HL-60 (cell line): ENCODE measurements at places on chromosomes 3 and 15.

DNA sequence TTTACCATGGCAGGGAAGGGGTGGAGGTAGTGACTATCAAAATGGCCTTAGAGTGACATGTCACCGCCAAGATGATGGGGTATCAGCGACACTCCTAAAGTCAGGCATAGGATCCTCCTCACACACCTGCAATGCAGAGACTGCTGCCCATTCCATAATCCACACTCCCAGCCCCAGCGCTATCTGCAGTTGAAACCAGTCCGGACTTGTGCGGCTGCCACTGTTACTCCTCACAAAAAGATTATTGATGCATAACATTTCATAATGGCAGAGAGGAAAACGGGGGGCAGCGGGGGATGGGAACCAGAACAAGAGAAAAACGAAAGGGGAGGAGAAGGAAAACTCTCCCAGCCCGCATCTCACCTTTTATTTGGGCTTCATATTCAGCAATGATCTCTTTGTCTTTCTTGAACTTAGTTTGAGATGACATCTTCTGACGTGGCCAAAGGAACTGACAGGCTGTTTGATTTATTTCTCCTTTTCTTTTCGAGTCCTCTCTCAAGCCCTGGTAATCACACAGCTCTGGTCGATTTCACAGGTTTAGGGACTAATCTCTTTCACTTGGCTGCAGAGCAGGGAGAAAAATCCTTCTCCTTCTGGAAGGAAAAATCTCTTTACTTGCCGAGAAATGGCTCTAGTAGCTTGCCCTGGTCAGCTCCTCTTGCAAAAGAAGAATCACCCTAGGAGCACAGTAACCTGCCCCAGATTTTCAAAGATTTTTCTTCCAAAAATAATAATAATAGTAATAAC is 749 bp downstream of the SRGAP3 start:
- no peak for DNase-seq

GRCh38 chr3:187400756-187401155 is 32.6 kb downstream of the RTP4 start:
- DNase-seq, result no peak

- no peak for DNase-seq
Measured at GRCh38 chr3:53342353-53342752, 5.0 kb downstream of the DCP1A start.

DNA sequence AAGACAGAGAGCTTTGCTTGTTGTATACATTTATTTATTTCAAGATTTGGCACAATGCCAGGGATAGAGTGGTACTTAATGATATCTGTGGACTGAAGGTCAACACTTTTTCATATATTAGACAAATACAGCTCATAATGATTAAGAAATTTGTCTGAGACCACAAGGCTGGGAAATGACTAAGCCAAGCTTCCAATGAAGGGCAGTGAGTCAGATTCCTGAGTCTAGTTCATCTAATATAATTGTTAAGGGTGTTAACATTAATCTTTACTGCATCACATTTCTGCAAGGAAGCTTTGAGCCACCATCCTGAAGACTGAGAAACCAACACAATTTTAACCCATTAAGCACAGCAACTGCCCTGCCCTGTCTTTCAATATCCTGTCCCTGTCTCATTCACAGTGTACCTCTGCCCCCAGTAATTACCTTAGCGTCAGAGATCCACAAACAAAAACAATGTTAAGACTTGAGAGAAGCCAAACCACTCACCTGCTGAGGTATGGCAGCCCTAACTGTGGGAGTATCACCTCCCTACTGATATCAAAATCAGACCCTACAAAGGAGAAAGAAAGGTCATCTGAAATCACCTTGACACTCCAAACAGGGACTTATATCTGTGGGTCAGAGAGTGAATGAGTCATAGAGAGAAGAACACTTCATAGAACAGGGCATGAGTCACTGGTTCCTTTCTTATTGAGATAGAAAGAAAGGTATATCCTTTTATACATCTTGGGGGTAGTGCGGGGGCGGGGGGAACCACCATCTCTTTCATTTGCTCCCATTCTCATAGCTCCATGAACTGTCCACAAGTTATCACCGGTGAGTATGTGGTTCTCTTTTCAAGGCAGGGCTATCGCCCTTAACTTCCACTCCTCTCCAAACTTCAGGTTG is 74.7 kb downstream of the MAGI1 start:
- no peak for DNase-seq

GRCh38 chr3:38630606-38631005 is 18.9 kb downstream of the SCN5A start:
- DNase-seq, result no peak

DNA sequence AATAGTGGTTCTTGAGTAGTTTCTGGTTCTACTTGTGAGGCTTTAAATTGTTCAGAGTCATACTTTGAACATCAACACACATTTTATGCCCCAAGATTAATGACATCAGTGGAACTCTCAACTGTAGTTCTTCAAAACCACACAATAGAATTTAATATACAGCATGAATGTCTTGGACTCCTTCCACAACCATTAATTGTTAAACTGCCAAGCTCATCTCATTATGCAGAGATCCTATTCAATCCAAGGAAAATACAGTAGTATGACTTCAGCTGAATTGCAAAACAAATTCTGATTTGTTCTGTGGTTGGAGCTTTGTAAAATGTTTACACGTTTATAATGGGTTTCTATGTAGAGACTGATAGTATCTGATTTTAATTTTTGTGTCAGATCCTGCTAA is 199.2 kb upstream of the SLC2A2 start:
- no peak for DNase-seq

DNA sequence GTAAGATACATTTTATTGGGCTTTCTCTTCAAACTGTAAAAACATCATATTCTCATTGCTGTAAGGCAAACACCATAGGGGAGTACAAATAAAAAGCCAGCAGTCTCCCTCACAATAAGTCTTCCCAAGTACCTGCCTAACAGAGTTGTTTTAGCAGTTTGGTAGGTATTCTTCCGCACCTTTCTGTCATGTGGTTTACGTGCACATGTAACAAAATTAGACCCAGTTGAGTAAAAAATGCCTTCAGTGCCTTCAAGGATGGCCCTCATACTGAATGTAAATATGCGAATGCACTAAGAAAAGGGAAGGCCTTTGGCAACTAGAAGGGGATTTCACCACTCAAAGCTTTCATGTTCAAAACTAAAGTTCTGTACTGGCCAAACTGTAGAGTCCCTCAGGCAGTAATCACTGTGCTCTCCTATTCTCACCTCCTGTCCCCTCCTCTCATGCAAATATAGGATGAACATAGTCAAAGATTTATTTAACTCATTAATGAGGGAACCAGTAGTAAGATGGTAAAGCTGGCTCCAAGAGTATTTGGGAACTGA is 26.4 kb downstream of the USP3 start:
- DNase-seq, result no peak

DNA sequence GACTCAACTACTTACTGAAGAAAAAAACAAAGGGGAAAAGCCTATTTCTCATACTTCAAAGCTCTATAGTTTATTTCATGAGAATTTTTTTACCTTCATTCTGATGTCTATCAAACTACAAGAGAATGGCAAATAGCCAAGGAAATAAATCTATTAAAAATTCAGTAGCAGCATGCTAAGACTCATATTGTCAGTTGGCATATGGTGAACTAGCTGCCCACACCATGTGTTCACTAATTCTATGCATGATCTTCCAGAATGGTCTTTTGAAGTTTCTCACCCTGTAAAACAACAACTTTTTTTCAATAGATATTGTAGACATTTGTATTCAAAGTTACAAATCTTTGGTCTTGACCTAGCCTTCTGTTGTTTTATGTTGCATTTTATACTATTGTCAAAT is 386.2 kb downstream of the RSL24D1 start:
- DNase-seq, result no peak

DNA sequence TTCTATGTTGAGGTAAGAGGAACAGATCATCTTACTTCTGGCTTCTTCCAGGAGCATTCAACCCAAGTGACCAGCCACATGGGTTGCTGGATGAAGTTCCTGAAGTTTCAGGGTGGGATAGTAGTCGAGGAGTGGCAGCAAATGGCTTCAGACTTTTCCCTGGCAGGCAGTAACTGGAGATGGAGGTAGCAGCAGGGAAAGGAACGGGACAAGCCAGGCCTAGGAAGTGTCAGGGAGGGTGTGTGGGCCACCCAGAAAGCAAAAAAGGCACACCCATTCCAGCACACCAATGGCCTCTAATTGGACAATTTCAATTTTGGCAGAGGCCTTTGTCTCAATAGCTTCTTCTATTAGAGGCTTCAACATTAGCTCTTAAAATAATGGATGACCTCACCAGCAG is 498.6 kb upstream of the ATP11B start:
- DNase-seq, result no peak

- no peak for DNase-seq
Measured at GRCh38 chr3:184479426-184480126, 82.0 kb upstream of the EPHB3 start.

- no peak for DNase-seq
Measured at GRCh38 chr15:27382361-27383025, 411.5 kb downstream of the GABRG3 start.

- peak; percentile 94 for DNase-seq
Measured at GRCh38 chr3:5195605-5196004, 8.1 kb downstream of the EDEM1 start.

- DNase-seq, result no peak
Measured at GRCh38 chr3:139794469-139795265, 116.9 kb upstream of the NMNAT3 start.

GRCh38 chr3:117892431-117892841 is 1142.2 kb downstream of the IGSF11 start:
- DNase-seq, result no peak

GRCh38 chr3:42582474-42583070 is 805 bp upstream of the SEC22C start:
- DNase-seq, result no peak

- no peak for DNase-seq
Measured at GRCh38 chr3:172115059-172115458, 75.7 kb downstream of the FNDC3B start.

- no peak for DNase-seq
Measured at GRCh38 chr3:177835008-177835407, 637.7 kb upstream of the TBL1XR1 start.

DNA sequence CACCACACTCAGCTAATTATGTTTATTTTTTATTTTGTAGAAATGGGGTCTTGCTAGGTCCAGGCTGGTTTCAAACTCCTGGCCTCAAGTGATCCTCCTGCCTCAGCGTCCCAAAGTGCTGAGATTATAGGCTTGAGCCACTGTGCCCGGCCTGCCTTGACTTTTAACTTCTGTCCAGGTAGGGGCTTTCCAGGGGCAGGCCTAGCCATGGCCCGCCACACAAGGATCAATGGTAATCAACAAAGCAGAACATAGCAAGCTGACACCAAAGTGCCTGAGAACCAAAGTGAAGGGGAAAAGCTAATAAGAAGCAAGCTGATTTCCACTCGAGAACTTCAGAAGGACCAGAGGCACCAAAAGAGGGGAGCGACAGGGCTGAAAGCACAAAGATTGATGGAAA is 9.4 kb upstream of the CRTC3 start:
- DNase-seq, result no peak

DNA sequence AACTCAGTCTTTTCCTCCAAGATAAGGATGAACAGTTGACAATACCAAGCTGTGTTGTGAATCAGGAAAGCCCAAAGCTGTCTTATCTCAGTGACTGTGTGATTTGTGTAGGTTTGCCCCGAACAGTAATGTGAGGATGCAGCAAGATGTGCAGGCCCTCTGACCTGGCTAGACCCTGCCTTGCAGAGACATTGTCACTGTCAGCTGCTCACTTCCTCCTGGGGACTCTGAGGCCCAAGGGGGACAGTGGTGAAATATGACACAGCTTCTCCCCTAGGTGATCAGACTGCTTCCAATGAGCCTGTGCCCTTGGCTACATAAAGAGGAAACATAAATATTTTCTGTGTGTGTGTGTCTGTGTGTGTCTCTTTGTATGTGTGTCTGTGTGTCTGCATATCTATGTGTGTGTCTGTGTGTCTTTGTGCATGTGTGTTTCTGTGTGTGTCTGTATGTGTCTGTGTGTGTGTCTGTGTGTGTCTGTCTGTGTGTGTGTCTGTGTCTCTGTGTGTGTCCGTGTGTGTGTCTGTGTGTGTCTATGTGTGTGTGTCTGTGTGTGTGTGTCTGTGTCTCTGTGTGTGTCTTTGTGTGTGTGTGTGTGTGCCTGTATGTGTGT is 21.7 kb downstream of the LRRK1 start:
- peak; percentile 70 for DNase-seq

GRCh38 chr15:80926126-80926525 is 63.5 kb downstream of the MESD start:
- DNase-seq, result no peak

DNA sequence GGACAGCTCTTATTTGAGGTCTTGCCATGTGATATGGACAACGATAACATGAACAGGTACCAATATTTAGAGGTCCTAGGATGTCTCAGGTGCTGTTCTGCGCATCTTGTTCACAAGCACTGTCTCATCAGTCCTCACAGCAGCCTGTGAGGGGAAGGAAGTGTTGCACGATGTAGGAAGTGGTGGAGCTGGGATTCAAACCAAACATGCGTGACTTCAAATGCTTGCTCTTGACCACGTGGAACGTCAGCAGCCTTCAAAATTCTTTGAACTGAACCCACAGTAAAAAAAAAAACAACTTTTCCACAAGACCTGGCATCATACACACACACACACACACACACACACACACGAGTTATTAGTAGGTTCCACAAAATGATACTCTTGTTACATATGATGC is 153.4 kb upstream of the SMAD3 start:
- DNase-seq, result peak; percentile 68

- DNase-seq, result no peak
Measured at GRCh38 chr3:157285966-157286365, 126.0 kb upstream of the CCNL1 start.

DNA sequence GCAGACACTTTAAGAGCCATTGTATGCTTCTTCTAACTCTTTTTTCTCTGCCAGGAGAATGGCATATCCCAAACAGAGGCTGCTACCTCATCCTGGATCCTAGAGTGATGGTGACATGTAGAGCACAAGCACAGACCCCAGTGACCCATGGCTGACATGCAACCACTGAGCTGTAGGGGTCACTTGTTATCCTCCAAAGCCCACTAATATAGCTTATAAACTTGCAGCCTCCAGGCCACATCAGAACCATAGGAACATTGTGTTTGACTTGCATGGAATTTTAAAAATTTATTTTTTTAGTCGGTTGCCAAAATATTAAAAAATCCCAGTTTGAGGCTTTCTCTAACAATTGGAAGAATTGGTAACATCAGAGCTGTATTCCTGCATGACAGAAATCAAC is 283.0 kb upstream of the WNT5A start:
- no peak for DNase-seq

GRCh38 chr3:186096290-186096689 is 12.6 kb downstream of the ETV5 start:
- no peak for DNase-seq

GRCh38 chr15:29126821-29127461 is 142.7 kb downstream of the NSMCE3 start:
- DNase-seq, result no peak

DNA sequence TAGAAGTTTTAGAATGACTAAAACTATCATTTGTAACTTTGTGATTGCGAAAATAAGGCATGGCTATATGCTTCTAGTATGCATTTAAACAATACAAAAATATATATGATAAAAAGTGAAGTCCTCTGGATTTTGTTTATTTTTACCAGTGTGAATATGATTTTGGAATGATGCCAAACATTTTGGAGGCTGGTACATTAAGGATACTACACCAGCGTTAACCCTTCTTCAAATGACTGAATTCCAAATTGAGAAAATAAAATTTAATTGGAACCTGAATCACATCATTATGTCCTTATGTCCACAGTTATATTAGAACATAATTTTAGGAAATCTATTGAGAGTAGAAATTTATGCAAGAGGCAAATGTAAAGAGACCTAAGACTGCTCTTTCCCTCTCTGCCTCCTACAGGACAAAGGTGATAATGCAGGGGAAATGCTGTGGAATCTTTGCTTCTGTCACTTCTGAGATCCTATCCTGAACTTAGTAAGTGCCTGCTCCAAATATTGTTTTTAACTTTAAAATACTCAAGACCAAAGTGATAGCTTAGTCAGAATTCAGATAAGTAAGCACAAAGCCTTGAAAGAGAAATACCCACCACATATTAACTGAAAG is 121.1 kb upstream of the NANOGP8 start:
- peak; percentile 19 for DNase-seq
